ENCODE measurements at places on chromosomes 4 and X.

DNA sequence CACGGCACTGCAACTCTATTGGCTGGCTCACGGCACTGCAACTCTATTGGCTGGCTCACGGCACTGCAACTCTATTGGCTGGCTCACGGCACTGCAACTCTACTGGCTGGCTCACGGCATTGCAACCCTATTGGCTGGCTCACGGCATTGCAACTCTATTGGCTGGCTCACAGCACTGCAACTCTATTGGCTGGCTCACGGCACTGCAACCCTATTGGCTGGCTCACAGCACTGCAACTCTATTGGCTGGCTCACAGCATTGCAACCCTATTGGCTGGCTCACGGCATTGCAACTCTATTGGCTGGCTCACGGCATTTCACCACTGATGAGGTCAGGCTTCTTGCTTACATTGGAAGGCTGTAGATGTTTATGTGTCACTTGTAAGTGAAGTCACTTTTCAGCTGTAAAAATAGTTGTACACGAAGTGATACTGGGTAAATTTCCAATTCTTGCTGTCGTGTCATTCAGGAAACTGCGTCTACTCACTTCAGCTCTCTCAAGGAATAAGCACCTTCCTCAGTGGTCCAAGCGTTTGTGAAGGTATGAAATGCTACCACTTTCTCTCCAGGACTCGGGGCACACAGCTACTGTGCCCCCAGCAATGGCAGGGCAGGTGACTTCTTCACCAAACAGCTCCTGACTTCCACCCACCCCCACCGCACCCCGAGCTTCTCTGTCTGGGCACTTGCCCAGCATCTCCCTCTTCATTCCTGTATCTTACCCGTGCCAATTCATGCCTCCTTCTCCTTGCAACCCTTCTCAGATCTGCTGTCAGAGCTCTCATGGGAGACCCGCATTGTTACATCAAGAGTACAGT lies 141.3 kb downstream of the AFAP1 start:
- no peak for DNase-seq

- no peak for DNase-seq
Measured at GRCh38 chr4:158811704-158812103, 42.9 kb downstream of the FNIP2 start.

GRCh38 chrX:122115604-122116003 lies 1068.2 kb downstream of the GLUD2 start:
- no peak for DNase-seq

DNA sequence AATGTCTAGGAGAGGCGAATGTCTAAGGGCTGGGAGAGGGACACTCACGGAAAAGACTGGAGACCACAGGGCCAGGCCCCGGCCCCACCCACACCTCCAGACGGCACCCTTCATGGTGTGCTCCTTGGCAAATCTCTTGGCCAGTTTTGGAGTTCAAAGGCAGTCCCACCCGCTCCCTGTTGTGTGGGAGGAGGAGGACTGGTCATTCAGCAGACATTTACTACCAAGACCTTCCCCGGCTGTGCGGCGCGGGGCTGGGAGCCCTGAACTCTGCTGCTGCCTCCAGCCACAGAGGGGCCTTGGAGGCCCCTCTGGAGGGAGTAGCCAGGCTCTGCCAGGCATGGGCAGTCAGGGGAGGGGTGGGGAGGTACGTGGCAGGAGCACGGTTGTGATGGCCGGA lies 8.7 kb upstream of the TBC1D14 start:
- no peak for DNase-seq
